Activated CD8-positive, alpha-beta memory T cell treated with anti-CD3 and anti-CD28 coated beads, Interleukin-2, amount 50 U/mL, for 4 hours (primary cell): ENCODE measurements at places on chromosomes 6 and 20.
A peak's percentile ranks its signal among the peaks of the same experiment; 100 is the strongest.

DNA sequence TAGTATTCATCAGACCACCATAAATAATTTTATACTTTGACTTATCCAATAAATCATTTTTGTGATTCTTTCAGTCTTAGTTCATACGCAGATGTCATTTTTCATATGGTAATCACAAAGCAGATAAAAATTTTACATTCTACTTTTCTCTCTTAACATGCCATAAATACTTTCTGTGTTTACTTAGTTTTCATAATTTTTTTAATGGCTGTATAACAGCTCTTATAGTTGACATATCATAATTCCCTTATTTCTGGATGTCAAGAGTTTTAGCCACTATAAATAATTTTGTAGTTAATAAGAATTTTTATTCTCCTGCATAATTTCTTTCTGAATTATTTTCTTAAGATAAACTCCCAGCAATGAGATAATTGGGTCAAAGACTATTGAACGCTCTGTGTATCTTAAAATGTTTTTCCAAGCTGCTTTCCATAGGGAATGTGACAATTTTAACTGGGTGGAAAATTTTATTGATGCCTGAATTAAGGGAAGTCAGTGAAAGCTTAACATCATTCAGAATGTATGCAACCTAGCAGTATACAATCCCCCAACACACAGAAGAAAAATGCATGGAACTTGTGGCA lies 702.7 kb downstream of the EPM2A start:
- no peak for DNase-seq

DNA sequence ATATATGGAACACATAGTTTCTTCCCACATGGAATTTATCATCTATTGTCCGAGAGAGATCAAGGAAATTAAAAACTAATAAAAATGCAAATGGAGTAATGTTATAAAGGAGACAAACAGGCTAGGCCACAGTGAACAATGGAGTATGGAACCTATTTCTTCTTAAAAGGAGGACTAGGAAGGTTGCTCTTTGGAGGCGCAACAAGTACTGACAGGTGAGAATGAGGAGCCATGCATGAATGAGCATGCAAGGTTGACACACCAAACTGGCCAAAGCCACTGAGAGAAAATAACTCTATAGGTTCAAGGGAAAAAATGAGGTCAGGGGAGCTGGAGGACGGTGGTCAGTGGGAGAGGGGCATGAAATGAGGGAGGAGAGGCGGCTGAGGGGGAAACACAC lies 40.9 kb downstream of the PSMB1 start:
- DNase-seq = no peak

DNA sequence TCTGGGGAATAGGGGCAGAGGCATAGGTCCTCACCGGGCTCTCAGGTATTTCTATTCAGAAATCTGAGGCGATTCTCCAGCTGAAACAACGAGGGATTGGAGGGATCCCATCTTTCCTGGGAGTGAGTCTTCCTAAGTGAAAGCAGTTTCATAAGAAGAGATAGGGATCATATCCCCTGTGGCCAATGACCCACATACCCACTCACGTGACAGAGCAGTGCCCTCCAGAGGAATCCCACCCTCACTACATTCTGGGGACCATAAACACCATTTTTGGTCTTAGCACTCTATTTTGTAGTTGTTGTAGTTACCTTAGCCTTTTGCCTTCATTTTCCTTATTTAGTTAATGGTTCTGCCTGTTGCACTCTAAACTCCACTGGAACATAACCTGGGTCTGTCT lies 121.1 kb downstream of the GPR63 start:
- DNase-seq = no peak

GRCh38 chr6:92700411-92700810 lies 718.9 kb downstream of the EPHA7 start:
- DNase-seq = no peak

DNA sequence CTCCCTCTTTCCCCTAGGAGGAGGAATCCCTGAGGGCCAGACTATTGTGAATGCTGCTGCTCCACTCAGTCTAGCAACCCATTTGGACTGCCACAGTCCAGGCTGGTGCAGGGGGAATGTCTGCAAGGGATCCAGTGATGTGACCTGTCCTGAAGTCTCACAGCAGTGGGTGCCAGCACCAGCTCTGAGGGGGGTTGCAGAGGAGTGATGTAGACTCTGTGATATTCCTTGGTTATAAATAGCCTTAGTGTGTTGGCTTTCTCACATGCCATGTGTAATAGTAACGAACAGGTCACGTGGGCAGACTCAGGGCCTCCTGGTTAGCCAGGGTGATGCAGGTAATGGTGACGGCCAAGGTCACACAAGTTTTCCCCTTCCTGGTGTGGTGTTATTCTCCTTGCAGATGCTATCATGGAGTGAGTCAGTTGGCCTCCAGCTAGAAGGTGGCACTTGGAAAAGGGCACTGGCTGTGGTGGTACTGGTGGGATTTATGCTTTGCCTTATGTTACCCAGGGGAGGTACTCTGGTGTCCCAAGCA lies 404.4 kb downstream of the UTRN start:
- DNase-seq = no peak

DNA sequence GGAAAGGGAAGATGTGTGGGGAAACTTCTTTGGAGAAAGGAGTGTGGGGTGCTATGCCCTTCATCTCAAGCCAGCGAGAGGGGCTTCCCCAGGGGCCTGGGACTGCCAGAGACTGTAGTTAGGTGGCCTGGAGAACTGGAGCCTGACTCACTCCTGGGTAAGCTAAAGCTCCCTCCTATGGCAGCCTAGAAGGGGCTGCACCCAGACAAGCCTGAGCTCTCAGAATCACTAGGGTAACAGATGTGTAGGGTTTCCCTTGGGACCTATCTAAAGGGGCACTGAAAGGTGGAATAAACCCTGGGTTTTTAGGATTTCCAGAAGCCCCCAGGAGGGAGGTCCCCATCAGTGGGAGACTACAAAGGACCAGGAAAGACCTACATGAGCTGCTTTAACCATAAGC lies 1.6 kb upstream of the ARMC2 start:
- no peak for DNase-seq

DNA sequence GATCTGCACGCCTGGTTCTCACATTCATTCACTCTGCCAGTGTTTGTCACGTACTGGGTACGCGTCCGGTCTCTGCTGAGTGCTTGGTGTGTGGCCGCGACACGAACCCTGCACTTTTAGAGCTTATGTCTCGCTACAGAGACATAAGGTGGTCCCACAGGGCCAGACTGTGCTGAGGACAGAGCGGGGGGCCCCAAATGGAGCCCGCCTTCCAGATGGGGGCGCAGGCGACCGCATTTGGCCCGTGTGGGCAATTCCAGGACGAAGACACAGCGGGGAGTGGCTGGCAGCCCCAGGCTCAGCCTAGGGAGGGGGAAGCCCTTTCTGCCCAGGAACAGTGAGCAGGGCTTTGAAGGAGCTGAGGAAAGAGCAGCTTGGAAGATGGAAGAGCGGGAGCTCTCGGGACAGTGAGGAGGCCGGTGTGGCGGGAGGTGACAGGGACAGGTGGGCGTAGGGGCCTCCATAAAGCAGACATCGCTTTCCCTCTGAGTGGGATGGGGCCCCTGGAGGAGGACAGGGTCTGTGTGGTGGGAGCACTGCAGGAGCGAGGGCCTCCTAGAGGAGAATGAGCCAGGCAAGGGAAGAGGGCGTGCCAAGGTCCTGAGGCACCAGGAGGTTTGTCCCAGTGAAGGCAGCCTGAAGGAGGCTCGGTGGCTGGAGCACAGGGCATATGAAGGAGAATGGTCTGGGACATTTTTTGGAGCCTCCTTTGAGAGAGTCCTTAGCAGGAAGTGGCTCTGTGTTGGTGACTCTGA lies 7.8 kb upstream of the MTG2 start:
- DNase-seq = no peak

DNA sequence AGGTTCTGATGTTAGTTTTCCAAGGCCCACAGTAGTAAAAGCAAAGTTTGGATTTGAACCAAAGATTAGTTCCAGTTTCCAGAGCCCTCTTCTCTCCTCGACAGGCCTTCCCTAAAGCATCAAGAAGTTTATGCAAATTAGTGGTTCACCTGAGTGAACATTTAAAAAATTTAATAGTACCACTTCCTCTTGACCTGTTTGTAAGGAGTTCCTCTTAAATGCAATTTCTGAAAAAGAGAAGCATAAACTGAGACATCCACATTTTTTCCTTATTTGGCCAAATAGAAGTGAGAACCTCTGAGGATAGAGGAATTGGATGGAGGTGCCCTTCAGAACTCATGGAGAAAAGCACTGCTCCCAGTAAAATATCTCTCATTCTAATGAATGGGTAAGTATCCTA lies 1.2 kb upstream of the DSE start:
- no peak for DNase-seq

- DNase-seq = no peak
These were observed 27.7 kb downstream of the PHF3 start for GRCh38 chr6:63663147-63663955.

DNA sequence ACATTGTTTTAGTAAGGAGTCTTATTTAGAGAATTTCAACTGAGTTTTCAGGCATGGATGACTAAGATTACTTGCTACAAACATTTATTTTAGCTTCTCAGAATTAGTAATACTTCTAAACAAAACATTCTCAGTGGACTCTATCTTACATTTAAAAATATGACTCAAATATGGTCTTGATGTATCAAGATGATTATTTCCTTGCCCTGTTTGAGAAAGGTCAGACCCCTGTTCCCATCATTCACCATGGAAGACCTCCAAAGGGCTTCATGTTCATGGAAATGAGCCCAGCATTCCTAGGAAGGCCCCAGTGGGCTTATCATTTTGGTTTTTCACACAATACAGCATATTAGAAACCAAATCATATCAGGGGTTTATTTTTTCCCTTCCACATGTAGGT lies 24.6 kb upstream of the TRPC4AP start:
- DNase-seq = no peak

- no peak for DNase-seq
These were observed 6.0 kb downstream of the TLDC2 start for GRCh38 chr20:36881888-36882287.

DNA sequence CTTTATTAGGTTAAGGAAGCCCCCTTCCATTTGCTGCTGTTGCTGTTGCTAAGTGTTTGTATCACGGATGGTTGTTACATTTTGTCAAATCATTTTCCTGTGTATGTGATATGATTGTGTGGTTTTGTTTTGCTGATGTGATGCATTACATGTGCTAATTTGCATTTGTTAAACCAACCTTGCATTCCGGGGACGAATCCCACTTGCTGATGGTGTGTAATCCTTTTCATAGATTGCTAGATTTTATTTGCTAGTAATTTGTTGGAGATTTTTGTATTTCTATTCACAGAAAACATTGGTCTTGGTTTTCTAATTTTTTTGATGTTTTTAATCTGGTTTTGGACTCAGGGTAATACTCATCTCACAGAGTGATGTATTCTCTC lies 167.8 kb downstream of the WDR27 start:
- DNase-seq = no peak

GRCh38 chr6:34546551-34547321 lies 9.4 kb downstream of the SPDEF start:
- no peak for DNase-seq

DNA sequence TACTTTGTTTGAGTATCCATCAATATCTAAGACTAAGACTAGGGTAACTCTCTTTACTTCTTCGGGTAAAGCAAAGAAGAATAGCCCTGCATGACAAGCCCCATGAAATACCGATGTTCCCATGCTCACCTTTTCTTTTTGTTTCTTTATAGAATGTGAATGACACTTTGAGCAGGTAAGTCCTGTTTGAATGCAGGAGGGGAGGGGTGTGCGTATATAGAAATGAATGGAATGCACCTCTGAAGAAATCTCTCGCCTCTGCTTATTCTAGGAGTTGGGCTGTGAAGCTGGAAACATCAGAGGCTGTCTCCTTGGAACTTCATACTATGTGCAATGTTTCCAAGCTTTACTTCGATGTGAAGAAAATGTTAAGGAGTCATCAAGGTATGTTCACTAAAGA lies 10.3 kb downstream of the TRIM38 start:
- no peak for DNase-seq

- DNase-seq = no peak
These were observed 7.8 kb upstream of the RSPO3 start for GRCh38 chr6:127110712-127111111.

- DNase-seq = no peak
These were observed 3.0 kb upstream of the TMEM14C start for GRCh38 chr6:10719964-10720264.

GRCh38 chr6:45447716-45448115 lies 70.0 kb upstream of the SUPT3H start:
- no peak for DNase-seq

GRCh38 chr6:44135173-44135758 lies 7.9 kb downstream of the TMEM63B start:
- DNase-seq = no peak

DNA sequence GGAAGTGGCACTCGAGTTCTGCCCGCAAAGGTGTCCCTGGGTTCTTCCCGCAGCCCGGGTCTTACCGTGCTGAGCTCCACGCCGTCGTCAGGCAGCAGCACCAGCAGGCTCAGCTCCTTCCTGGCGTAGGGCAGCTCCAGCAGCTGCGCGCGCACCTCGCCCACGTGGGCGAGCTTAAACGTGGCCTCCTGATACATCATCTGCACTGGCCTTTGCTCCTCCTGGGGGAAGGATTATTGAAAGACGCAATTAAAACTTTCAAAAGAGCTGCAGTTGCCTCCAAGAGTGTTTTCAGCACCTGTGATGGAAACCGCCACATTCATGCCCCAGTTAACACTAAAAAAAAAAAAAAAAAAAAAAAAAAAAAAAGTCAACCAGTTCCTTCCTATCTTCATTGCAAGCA lies 11.3 kb downstream of the SERPINB9 start:
- peak; percentile 60 for DNase-seq
